ENCODE measurements at places on chromosomes 13 and 19.

DNA sequence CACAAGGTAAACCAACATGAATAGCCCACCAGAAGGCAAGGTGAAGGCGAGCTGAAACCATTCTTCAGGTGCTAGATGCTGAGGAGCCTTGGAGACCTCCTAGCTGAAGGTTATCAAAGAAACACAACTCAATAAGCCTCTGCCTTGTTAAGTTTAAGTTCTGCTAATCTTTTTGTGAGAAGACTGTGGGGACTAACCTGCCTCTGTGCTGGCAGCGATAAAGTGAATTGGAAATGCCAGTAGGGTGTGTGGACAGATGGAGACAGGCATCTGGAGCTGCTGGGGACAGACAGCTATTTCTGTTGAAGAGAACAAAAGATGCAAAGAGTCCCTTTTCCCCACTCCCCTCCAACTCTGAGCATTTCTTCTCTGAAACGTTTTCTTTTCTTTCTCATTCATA lies 33.5 kb upstream of the FLT1 start:
- DNase-seq: no peak

- no peak for DNase-seq
Observed at GRCh38 chr13:50584856-50585580, 258.5 kb downstream of the DLEU7 start.

DNA sequence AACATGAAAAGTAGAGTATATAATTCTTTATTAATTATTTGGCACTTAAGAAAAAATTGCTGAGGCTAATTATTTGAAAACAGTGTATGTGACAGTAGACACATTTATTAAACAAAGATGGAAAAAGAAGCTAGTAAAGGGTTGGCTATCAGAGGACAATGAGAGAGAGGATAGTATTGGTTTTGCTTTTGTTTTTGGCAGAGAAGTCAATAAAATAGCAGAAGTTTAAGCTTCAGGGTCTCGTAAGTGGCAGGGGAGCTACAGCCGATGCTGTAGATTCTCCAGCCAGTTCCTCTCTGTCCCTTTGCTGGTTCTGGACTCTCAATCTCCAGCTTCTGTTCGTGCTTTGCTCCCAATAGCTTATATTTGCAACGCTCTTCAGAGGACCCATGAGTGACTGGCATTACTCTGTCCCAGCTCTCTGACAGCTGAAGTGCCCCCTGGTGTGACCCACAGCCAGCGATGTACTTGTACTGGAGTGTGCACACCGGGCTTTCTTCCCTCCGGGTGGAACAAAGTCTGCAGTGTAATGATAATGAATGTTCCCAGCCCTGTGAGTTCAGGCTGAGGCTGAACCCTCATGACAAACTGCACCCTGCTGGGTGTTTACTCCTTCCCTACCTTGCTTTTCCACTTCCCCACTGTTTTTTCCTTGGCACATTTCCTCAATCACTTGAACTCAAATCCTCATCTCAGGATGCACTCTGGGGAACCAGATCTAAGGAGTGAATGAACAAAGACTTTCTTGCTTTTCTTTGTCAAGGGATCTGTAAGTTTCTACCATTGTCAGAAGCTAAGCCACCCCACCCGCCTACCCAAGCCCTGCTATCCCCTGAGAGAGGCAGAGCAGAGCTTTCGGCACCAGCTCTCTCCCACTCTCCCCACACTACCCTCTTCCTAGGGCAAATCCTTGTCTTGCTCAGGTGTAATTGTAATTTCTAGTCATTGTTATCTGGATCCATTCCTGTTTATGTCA lies 254.8 kb downstream of the LHFPL6 start:
- no peak for DNase-seq

GRCh38 chr13:89269737-89270136 lies 1598.6 kb downstream of the SLITRK5 start:
- DNase-seq: no peak

DNA sequence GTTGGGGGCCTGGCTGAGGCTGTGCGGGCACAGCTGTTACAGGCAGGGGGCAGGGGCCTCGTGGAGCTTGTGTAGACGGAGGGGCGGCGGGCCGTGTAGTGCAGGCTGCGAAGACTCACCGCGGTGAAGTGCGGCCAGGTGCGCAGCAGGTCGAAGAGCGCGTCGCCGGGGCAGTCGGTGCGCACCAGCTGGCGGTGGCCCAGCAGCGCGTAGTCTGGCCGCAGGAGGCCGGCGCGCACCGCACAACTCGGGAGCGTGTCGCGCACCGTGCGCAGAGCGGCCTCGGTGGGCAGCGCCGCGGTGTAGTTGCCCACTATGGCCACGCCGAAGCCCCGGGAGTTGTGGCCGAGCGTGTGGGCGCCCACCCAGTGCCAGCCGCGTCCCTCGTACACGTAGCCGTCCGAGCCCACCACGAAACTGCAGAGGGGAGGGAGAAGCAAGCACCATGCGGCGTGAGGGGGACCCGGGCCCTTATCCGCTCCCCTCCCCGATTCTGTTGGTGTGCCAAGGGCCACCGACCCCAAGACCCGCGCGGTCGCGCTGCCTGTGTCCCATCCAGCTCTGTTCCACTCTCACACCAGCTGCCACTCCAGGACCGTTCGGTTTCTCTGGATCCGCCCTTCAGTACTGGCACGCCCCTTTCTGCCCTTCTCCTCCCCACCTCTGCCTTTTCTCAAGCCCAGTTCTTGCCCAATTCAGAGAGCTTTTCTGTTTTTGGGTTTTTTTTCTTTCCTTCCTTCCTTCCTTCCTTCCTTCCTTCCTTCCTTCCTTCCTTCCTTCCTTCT lies 5.4 kb upstream of the RASAL3 start:
- DNase-seq: no peak

- no peak for DNase-seq
Observed at GRCh38 chr13:80558074-80558473, 217.1 kb upstream of the SPRY2 start.

Data from right forelimb (tissue), 1 donor.